ENCODE measurements at places on chromosomes 2 and 18.

DNA sequence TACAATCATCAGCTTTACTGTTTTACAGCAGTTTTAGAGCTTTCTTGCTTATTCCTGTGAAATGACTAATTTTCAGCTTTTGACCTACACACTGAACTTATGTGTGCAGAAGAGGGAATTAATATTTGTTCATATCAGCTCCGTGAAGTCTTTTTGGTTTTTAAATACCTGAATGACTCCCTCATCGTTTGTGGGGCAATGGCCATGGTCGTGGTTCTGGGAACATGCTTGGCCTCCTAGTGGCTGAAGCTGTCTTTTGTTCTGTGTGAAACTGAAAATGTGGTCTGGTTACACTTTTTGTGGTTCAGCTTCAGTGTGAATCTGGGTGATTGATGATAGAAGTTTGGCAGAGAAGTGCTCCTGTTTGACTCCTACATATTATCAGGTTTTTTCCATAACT, 408.1 kb downstream of the THSD7B start:
- no peak for DNase-seq

- no peak for DNase-seq
Observed at GRCh38 chr2:37629529-37629928, 41.9 kb downstream of the CDC42EP3 start.

DNA sequence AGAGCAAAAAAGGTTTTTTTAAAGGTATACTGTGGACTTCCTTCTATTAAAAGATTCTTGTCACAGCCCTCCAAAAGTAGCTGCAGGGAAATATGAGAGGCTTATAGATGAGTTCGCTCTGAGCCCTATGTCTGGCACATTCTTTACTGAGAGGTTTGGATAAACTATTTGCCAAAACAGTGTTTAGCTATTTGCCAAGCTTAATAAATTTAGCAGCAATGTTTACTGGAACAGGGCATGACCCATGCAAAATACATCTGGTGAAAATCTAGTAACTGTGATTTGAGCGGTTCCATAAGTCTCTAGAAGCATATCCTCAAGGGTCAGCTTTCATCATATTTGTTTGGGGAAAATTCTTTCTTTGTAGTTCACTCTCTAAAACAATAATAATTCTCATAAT, 1696.7 kb upstream of the PIK3C3 start:
- no peak for DNase-seq

GRCh38 chr2:116510117-116510671, 1304.3 kb upstream of the DDX18 start:
- DNase-seq: no peak

DNA sequence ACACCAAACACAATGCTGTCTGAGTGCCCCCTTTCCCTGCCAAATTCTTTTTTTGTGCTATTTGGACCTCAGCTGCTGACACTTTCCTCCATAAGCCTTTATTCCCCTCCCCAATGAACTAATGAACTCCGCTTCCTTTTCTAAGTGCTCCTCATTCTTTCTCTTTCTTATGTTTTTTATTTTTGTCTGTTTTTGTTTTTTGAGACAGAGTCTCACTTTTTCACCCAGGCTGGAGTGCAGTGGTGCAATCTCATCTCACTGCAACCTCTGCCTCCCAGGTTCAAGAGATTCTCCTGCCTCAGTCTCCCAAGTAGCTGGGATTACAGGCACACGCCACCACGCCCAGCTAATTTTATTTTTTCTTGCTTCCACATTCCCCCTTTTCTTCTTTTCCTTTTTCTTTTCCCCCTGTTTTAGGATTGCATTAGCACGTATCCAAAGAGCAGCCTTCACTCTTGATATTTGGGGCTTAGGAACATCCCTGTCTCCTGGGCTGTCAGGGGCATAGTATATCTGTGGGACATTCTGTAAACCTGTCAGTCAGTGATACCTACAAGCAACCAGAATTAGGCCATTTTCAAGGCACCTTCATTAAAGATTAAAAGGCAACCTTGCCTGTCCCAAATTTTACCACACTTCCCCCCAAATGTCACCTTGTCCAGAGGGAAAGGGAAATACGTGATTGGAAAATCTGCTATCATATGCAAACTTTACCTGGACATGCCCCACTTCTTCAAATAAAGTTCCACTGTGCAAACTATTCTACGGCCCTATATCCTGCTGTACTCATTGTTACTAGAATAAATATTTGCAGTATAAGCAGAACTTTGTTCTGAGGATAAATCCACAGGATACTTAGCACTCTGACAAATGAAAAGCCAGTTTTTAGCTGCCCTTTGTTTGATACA, 65.1 kb upstream of the ACSL3 start:
- DNase-seq: no peak

- DNase-seq: no peak
Observed at GRCh38 chr2:212737392-212738172, 199.0 kb upstream of the ERBB4 start.

DNA sequence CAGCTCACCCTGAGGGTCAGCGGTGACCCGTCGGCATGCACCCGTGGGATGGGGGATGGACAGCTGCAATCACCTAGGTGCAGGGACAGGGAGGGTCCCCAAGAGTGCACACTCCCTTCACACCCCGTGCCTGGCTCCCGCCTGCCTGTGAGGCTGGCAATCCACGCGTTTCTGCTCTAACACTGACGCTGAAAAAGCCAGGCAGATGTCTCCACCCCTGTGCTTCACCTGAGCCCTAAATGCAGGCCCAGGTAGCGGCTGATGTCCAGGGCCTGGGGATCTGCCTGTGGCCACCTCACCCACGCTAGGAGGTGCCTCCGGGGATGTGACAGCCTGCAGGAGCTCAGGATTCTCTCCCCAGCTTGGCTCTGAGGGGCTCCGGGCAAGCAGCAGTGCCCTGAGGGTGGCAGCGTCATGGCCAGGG, 212.0 kb upstream of the SALL3 start:
- DNase-seq: no peak

GRCh38 chr2:164624316-164624715, 3.0 kb upstream of the GRB14 start:
- no peak for DNase-seq

GRCh38 chr2:9554921-9555296, 721 bp downstream of the ADAM17 start:
- DNase-seq: peak; percentile 29

GRCh38 chr18:64220941-64221340, 72.1 kb upstream of the LINC00305 start:
- no peak for DNase-seq

- peak; percentile 56 for DNase-seq
Observed at GRCh38 chr2:131154071-131154531, 49.0 kb downstream of the PLEKHB2 start.

GRCh38 chr2:96527286-96528005, 9.1 kb upstream of the ARID5A start:
- peak; percentile 40 for DNase-seq

DNA sequence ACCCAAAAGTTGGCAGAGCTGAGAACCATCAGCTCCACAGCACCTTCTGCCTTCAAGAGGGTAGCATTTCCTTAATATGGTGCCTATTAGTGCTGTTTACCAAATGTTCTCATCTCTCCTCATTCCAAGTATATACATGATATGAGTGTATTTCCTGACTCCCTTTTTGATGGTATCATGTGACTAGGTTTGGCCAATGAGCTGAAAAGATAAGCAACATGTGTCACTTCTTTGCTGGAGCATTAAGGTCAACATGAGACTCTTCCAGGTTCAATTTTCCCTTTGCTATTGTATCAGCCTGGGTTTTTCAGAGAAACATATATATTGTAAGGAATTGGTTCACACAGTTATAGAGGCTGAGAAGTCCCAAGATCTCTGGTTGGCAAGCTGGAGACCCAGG, 310.9 kb downstream of the HRH4 start:
- no peak for DNase-seq

DNA sequence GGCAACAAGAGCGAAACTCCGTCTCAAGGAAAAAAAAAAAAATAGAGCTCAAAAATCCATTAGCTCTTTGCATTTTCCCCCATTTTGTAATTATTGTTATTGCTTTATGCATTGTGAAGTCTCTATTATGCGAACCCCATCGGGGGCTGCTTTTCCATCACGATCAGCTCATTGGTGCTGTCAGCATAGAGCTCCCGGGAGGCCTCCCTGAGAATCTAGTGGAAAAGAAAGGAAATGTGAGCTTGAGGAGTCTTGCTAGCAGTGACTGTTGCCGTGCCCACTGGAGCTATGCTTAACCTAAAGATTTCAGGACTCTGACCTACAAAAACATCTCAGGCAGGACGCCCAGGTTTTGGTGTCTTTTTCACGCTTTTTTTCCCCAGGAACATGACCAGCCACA, 102.6 kb upstream of the NDUFV2 start:
- DNase-seq: no peak

GRCh38 chr2:10412380-10412779, 35.7 kb downstream of the ODC1 start:
- no peak for DNase-seq

DNA sequence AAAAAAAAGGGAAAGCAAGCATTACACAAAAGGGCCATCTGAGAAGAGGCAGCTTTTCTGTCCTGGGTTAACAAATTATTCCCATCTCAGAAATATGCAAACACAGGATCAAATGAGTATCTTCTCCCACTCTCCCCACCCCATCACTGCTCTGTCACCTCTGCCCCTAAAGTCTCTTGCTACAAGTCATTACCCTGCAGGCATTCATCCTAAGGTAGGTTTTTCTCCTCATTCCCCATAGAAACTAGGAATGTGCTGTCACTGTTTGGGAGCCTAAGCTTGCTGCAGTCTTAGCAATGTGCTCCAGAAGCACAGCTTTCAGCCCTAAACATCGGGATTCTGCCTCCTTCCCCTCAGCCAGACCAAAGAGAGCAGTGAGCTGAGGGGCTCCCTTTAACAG, 3.6 kb downstream of the LRRTM1 start:
- DNase-seq: no peak

DNA sequence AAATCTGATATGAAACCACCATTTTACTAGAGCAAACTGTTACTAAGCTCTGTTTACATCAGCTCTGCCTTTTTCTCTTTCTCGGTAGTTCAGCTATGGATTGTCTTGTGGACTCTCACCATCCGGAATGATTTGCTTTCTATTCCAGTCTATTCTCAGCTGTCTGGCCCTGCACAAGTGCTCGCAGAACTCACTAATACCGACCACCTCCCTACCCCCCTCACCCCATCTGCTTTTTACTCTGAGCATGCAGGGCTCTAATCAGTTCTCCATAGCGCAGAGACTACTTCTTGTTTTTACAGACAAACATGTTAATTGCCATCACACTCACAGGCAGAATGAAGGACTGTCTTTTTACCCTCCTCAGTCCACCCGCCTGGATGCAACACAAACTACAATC, 180.7 kb upstream of the POU3F3 start:
- DNase-seq: no peak

- no peak for DNase-seq
Observed at GRCh38 chr2:25316101-25316500, 25.6 kb downstream of the DNMT3A start.

DNA sequence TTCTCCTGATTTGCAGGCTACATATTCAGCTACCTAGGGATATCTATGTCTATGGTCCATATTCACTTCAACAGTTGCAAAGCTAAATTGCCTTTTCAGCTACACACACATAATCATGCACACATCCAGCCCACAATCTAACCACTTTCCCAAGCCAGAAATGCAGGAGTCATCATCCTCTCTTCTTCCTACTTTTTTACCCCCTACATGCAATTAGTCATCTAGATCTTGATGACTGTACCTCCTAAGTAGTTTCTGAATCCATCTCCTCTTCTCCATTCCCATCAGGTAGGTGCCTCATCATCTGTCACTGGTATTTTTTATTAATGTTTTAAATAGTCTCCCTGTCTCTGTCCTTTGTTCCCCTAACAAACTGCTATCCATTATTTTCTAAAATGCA, 23.7 kb upstream of the SPRED2 start:
- DNase-seq: no peak

DNA sequence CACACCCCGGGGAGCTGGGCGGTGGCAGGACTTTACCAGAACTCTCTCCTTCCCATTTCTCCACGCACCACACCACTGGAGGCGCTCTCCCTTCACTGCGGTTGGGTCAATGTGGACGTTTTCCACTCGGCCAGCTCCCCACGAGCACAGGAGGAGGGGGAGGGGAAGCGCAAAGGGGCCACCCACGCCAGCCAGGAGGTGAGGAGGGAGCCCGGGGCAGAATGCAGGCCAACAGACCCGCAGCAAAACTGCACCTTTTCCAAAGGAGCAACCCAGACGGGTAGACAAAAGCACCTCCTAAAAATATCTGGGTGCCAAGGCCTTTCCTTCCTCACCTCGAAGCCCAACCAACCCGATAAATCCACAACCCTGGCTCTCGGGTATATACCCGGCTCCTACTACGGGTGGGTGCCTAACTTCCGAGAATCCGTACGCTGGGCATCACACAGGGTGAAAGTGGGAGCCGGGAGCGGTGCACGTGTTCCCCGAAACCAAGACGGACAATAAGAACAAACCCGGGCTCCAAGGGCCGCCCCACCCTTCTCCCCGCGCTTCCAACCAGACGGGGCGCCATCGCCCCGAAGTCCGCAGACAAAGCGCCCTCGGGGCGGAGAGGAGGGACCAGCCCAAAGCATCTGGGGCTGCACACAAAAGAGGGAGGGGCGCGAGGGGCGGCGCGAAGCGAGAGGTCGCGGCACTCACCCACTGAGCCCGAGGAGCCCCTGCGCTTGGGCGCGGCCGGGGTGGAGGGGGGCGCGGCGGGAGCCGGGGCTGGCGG, 1.0 kb downstream of the RTN4 start:
- peak; percentile 53 for DNase-seq

DNA sequence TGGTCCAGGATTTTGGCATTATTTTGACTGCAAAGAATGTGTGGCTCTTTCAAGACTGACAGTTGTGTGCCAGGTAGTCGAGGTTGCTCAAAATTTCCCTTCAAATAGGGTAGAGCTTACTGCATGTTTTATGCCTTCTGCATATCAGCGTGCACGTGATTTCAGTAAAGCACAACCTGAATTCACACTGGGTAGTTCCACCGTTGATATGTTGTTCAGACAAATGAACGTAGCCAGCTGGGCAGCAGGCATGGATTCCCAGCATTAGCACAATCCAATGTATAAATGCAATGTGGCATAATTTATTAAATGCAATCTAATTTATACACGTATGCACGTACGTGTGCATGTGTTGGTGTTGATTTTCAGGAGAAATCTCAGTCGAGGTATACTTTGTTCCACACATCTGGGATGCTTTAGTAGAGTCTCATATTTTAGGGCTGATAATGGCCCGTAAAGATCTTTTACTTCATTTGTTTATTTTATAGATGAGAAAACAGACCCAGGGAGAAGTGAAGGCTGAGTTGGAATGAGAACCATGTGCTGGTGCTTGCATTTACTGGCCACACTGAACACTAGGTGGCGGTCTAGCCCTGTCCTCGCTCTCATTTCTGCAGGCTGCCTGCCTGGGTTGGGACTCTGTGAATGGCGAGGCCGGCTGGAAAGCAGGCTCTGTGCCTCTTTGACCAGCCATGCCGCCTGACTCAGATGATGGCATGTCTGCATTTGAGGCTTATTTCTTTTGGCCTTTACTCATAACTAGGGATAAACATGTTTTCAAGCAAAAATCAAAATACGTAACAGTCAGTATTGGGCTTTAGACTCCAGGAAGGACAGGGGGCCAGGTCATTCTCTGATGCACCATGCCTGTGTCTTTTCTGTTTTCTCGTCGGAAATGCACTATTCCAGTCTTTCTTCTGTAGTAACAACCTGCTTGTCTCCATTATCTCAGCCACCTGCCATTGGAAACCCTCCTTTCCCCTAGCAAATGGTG, 120.4 kb downstream of the RNF144A start:
- peak; percentile 34 for DNase-seq

GRCh38 chr18:11336241-11336640, 186.9 kb upstream of the PIEZO2 start:
- DNase-seq: no peak

GRCh38 chr2:118833716-118834439, 13.6 kb downstream of the EN1 start:
- no peak for DNase-seq

GRCh38 chr2:66555501-66556324, 120.8 kb downstream of the MEIS1 start:
- no peak for DNase-seq
